ENCODE measurements at places on chromosomes 5 and 9.

DNA sequence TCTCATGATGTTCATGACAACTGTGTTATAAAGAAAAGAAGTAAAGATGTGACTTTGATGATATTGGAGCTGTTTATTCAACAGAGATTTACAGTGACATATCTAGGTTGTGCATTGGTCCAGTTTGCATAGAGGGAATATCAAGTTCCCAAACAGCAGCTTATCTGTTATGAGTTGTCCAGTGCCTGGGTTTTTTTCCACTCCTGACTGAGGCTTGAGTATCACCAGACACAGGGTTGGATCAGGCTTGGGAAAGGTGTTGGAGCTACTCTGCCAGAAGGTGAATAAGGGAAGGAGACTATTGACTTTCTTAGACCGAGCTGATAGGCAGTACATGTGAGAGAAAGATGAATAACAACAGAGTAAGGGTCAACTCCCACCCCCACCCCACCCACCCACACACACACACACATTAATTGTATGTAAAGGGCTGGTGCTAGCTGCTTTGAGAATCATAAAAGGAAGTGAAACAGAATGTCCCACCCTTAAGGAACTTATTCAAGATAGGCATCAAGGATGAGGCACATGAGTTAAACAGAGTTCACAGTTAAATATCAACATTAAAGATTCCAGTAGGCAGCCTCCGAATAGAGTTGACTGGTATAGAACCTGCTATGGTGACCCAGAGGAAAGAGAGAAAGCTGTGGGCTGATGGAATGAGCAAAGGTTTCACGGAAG, 33.0 kb upstream of the RASGRF2 start:
- DNase-seq, result no peak

DNA sequence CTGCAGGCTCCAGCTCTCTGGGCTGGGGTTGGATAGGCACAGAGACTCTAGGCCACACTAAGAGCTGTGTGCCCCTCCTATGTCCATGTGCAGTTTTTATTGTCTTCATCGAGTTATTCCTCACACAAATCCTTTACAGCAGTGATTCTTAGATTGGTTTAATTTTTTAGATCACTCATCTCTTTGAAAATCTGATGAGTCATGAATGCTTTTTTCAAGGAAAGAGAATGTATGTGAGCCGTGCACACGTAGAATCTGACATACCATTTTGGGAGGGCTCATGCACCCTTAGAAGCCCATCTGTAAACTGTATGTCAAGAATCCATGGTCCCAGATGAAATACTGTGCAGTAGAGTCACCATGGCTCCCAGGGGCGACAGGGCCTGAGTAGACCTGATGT, 100.7 kb upstream of the S1PR3 start:
- no peak for DNase-seq

DNA sequence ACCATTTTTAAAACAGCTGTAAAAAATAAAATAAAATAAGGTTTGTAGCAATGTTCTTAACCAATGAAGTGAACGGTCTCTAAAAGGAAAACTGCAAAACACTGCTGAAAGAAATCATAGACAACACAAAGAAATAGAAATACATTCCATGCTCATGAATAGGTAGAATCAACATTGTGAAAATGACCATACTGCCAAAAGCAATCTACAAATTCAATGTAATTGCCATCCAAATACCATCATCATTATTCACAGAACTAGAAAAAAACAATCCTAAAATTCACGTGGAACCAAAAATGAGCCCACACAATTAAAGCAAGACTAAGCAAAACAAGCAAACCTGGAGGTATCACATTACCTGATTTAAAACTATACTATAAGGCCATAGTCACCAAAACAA, 67.6 kb upstream of the RGMB start:
- DNase-seq, result no peak

GRCh38 chr9:133008406-133008805, 22.4 kb upstream of the GTF3C5 start:
- DNase-seq, result no peak

DNA sequence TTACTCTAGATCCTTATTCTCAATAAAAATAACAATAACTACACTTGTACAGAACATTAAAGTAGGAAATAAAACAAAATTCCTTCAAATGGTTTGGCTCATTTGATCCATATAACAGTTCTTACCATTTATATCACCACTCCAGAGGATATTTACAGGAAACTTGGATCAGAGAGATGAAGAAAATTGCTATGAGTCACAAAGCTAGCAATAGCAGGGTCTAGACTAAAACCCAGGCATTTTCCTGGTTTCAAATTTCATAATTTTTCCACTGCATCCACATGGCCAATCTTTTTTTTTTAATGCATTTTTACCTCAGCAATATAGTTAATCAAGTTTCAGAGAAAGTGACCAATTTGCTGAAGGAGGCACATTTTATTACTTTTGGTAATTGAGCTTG, 299.2 kb downstream of the ELAVL2 start:
- no peak for DNase-seq

DNA sequence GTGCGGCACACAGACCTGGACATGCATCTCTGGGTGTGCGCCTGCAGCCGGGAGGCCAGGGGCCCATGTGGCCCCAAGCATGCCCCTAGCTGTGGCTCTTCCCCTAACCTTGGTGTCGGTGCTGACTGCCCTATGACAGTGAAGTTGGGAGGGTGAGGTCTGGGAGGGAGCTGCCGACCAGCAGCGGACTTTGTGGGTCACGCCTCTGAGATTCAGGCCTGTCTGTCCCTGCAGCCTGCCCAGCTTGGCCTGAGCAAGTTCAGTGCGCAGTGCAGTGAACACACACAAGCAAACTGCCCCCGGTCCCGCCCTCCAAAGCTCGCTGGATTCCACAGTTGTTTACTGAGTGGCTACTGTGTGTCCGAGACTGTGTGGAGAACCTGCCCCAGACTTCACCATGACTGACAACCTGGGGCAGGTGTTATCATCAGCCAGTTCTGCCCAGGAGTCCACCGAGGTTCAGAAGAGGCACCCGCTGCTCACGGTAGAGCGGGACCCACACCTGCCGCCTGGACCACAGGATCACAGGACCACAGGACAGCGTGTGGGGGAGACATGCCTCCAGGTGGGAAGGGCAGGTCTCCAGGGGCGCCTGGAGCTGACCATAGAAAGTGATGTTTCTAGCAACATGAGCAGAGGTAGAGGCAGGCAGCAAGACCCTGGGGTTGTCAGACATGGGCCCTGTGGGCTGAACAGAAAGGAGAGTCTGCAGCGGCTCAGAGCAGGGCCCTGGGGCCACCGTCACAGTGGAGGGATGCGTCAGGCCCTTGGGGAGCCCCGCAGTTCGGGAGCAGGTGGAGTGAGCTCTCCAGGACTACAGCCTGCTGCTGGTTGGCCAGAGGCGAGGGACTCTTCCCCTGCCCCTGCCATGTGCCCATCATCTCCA, 105.1 kb downstream of the PHF2 start:
- no peak for DNase-seq

GRCh38 chr9:72440378-72440777, 75.4 kb upstream of the ZFAND5 start:
- no peak for DNase-seq

DNA sequence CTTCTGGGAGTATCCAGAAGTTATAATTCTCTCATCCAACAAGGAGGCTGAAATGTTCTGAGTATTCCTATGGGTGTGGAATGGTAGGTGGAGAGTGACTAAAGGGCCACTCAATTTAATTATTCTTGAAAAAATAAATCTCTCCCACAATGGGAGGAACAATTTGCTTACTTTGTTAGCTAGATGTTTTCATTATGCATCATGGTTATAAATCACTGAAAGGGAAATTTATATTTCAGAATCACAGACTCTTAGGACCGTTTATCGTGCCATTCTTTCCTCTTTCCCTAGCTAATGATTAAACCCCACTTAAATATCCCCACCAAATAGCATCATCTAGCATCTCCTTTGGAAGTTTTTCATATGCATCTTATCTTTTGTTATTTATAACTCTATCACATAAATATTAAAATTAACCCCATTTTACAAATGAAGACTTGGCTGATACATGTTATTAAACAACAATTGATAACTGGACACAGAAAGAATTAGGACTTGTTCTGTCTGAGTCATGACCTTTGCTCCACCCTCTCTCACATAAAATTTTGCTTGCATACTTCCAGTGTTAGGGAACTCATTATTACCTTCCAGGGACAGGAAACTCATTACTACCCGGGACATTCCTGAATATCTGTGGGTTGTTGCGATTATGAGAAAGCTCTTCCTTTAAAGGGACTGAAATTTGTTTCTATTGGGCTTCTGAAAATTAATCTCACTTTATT, 94.9 kb upstream of the NMUR2 start:
- no peak for DNase-seq

- no peak for DNase-seq
These were observed 189.0 kb downstream of the PALM2AKAP2 start for GRCh38 chr9:109969011-109969410.

DNA sequence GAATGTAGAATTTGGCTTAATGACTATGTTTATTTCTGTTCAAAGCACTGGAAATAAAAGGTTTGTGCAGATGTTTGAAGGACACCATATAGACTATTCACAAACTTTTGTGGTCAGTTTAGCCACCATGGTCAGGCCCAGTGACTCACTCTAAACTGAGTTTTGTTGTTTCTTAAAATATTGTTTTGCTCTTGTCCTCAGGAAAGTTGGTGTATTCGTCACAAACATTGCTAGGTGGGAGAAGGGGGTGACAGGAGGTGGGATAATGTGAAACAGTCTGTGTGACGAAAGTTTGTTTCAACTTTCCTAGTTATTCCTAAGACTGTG, 35.0 kb upstream of the LIFR start:
- DNase-seq, result no peak

GRCh38 chr5:143571642-143572624, 168.4 kb upstream of the NR3C1 start:
- DNase-seq, result no peak

DNA sequence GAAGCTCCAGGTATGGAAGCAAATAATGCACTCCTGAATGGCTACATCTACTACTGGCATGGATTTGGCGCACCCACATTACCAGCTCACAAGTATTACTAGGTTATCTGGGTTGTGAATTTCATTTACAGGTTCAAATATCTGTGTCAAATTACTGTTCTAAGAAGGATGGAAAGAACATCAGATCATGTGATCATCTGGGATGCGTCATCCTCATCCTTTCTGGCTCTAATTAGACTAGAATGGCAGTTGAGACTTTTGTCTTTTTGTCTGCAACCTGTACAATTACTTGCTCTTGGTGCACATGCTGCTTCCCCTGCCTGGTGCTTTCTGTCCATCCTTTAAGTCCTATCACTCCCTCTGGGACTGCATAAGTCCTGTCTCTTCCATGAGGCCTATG, 64.1 kb downstream of the PJA2 start:
- DNase-seq, result no peak

DNA sequence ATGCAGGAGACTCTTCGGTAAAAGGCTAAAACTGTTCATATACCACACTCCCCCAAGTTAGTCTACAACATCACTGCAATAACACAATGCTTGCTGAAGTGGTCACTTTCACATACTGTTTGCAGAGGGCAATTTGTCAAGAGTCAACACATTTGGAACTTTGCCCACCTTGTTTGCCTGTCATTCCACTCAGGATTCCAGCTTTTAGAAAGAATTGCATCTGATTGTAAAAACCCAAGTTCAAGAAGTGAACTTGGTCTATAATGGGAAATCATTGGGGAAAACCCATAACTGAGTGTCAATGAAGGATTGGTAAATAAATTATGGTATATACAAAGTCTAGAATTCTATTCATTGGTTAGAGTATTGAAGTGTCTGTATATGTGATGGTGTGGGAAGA, 120.5 kb downstream of the GADD45G start:
- no peak for DNase-seq

- peak; percentile 39 for DNase-seq
These were observed 1.4 kb downstream of the PBX3 start for GRCh38 chr9:125748446-125749099.

GRCh38 chr9:36870960-36871359, 163.1 kb downstream of the PAX5 start:
- no peak for DNase-seq

DNA sequence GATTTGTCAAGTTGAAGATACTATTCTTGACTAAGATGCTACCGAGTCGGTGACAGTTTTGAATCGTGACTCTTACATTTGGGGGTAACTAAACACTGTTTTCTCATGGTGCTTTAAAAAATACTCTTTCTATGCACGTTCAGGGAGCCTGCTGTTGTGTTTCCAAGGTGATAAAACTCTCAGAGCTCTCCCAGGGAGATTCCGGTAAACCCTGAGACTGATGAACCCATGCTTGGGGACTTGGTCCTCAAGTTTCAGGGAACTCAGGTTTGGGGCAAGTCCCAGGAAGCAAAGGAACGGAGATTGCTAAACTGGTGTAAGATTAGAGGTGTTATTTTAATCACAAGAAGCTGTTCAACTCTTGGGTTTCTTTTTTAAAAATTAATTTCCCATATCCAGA, 1.4 kb downstream of the GDA start:
- DNase-seq, result no peak

GRCh38 chr5:148805326-148806290, 20.8 kb upstream of the ADRB2 start:
- peak; percentile 64 for DNase-seq

DNA sequence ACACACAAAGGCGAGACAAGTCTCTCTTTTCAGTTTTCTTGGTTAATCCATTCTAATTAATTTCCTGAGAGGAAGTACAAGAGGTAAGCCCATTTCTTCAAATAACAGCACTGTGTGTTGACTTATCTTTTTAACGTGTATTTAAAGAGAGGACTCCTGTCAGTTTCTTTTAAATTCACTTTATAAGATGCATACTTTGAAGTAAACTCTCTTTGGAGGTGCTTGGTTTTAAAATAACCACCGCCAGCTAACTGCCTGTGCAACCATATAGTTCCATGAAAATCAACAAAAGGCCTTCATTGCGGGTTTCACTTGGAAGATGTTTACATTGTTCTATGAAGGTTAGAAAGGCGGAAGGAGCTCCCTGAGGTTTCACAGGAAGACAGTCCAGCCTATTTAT, 13.1 kb upstream of the SERINC5 start:
- DNase-seq, result no peak

- peak; percentile 52 for DNase-seq
These were observed 637.7 kb downstream of the SEMA5A start for GRCh38 chr5:8908055-8908683.

- no peak for DNase-seq
These were observed 31.3 kb upstream of the COL15A1 start for GRCh38 chr9:98912450-98912849.

Data from hematopoietic multipotent progenitor cell treated with erythropoietin and hydrocortisone succinate and interleukin-3 and kit ligand, for 6 days (in vitro differentiated cells).